ENCODE measurements at places on chromosomes 16 and 17.
A peak's percentile ranks its signal among the peaks of the same experiment; 100 is the strongest.

GRCh38 chr17:21276264-21276588, 8.3 kb upstream of the MAP2K3 start:
- DNase-seq, result no peak

DNA sequence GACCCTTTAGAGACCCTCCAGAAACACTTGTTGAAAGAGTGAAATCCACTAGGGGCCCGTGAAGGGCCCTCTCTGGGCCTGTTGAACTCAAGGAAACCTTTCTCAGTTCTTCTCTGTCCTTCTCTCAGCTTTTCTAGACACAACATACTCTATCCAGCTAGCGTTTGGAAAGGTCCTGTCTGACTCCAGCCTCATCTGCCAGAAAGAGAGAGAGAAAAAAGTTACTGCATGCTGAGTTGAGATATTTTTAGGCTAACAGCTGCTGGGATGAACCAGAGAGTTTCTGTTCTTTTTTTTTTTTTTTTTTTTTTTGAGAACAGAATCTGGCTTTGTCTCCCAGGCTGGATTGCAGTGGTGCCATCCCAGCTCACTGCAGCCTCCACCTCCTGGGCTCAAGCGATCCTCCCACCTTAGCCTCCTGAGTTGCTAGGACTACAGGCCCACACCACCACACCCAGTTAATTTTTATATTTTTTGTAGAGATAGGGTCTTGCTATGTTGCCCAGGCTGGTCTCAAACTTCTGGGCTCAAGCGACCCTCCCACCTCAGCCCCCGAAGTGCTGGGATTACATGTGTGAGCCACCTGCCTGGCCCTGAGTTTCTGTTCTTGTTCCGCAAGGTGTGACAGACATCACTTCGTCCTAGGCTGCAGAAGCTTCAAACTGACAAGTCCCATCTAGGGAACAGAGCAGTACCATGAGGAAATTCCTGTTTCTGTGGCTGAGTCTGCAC, 14.9 kb upstream of the TEX2 start:
- no peak for DNase-seq

- DNase-seq, result peak; percentile 47
These were observed 2.3 kb downstream of the TP53 start for GRCh38 chr17:7684851-7685532.

GRCh38 chr16:75495076-75495674, at the start of gene CHST6:
Gene CHST6, minus strand, starts transcription at chr16:75495441. Its CDS starts 15,613 bp downstream, at chr16:75479828.
- no peak for DNase-seq

- DNase-seq, result no peak
These were observed 54.3 kb upstream of the DLX4 start for GRCh38 chr17:49914664-49915063.

DNA sequence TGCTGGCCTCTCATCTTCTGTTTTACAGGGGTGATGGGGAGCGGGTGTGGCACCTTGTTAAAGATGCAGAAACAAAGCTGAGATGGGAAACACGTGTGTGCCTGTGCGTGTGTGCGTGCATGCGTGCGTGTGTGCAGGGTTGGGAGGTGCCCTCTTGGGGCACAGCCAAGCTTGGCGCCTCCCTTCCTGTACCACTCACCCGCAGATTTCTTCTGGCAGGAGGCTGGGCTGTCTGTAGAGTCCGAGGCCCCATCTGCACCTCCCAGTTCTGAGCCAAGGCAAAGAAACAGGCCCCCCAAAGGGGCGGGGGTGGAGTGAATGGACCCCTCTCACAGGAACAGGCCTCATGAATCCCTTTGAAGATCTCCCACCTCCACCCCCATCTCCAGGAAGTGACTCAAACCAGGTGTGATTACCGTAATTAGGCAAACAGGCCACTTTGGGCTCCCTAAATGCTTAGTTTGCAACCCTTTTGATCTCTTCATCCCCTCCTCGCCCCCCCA, 20.9 kb downstream of the TNS4 start:
- peak; percentile 89 for DNase-seq

DNA sequence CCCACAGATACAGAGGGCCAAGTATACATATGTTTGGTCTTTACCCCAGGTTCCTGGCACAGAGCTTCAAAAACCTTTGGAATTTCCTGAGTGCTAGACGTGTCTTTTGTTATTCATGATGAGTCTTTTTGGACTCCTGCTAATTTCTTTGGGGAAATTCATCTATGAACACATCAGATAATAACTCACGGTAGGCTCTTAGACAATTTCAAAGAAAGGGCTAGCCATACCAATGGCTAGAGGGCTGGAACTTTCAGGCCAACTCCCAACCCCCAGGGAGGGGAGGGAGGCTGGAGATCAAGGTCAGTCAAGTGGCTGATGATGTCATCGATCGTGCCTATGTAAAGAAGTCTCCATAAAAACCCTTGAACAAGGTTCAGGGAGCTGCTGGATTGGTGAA, 101.9 kb downstream of the STX8 start:
- DNase-seq, result no peak

- DNase-seq, result no peak
These were observed 13.5 kb downstream of the GNAO1 start for GRCh38 chr16:56204816-56205215.

GRCh38 chr17:73227379-73227778, 34.3 kb downstream of the CPSF4L start:
- no peak for DNase-seq

DNA sequence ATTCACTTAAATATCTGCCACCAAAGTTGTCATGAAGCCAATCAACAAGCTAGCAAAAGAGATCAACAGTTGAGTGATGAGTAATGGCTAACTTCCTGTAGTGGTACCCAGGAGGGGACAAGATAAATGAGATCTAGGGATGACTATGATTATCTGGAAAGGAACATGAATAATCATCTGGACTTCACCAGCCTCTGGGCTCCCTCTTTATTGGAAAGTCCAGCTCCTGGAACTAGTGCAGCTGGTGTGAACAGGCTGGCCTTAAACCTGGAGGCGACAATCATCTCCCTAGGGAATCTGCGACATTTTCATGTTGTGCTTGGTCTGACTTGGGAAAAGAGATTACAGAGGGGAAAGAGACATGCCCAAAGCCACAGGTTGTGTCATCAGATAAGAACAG, 518.6 kb downstream of the GRIN2A start:
- DNase-seq, result no peak

DNA sequence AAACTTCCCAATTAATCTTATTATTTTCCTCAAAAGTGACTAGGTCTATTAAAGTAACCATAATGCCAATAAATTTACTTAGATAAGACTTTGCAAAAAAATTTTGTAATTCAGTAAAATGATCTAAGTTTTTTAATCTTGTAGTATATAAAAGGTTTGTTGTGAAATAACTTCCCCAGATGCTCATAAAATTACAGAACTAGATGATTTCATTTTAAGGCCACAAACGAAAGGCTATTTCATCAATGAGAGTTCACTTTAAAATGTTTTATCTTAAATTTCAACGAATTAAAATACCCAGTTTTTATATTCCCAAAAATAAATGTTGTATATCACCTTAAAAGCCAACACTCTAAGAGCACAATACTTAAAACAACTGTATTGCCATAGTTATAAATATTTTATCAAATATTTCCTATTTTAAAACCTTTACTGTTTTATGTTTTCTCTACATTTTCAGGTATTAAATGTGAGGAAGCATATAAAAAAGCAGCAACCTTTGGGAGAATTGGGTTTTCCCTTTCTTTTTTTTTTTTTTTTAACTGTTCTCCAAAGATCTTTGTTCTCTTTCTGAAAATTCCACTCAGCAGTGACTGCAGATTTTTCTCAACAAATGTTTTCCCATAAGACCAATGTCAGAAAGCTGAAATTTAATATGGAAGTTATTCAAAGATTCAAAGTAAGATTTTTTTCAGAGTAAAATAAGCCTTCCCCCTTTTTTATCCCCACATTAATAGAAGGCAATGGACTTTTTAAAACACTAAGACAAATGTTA, 169.9 kb downstream of the CYB561 start:
- DNase-seq, result no peak

- DNase-seq, result no peak
These were observed 70.2 kb downstream of the SNX11 start for GRCh38 chr17:48177816-48178215.

DNA sequence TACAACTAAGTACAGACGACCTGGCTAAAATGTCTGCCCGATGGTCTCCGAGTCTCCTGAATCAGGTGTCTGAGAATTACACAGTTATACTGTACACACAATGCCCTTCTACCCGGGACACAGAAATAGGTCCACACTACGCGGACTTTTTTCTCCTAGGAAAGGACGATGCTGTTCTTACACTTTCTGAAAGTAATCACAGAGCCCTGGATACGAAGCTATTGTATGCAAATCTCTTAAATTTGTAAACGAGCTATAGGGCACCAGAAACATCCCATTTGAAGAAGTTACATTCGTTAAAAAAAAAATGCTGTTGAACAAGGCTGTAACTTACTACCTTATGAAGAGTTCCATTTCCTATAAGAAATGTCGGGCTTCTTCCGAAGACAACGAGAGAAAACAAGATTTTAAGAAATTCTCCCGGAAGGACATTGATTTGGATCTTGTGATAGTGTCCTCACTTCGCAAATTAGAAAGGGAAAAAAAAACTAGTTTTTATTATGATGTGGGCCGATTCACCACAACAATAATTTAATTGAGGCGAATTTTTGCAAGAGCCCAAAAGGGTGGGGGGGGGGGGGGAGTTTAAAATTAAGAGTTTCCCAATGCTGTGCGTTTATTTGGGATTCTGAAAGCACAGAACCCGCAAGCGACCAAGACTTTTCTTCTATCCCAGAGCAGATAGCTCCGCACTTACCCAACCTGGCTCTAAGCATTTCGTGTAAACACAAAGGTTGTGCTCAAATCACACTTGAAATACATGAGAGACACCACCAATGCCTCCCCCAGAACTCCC, 1.5 kb upstream of the SOX9 start:
- DNase-seq, result no peak

DNA sequence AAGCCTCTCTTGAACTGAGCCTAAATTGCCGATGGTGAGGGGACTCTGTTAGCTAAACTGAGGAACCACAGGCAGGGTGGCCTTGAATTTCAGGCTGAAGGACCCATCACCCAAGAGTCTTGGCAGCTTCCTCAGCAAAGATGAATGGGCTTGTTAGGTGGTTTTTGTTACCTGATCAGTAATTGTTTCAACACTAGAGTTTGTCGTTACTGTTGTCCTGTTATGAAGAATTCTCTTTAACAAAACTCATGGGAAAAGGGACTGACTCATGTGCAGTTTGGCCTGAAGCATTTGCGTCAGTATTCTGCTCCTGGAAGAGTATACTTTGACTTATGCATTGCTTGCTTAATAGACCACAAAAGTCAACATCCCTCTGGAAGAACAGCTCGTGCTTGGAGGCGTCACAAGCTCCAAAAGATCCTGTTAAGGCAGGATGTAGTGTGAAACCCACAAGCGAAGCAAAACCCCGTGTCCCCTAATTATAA, 206.0 kb downstream of the IRX3 start:
- no peak for DNase-seq

DNA sequence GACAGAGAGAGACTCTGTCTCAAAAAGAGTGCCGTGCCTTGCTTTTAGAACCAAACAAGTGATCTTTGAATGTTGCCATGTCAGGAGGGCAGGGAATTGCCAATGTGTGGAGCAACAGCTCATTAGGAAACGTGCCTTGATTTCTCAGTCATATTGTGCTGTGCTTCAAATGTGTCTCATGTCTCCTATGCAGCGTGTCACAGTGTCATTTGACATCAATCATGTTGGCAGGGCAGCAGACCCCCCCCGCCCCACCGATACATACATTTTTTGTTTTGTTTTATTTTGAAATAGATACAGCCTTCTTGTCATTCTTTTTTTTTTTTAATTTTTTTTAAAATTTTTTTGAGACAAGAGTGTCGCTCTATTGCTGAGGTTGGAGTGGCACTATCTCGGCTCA, 22.1 kb downstream of the MRC2 start:
- DNase-seq, result no peak

GRCh38 chr17:80480248-80480647, 3.8 kb upstream of the NPTX1 start:
- DNase-seq, result no peak

DNA sequence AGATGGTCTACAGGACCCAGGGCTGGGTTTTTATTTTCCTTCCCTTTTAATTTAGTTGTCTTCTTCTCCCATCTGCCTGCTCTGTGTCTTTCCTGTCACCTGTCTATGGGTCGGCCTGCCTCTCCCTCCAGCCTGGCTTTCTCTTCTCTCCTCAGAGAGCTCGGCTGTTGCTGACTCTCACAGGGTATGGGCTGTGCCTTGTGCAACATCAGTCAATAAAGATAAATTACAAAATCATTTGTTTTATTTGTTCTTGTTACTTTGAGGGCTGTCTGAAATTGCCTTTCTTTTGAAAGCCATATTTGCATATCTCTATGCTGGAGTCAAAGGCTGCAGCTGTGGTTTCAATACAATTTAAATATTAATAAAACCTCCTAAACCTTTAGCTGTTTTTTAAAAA, 15.6 kb downstream of the RND2 start:
- DNase-seq, result no peak

GRCh38 chr17:65785109-65785508, 223.7 kb upstream of the AXIN2 start:
- no peak for DNase-seq

DNA sequence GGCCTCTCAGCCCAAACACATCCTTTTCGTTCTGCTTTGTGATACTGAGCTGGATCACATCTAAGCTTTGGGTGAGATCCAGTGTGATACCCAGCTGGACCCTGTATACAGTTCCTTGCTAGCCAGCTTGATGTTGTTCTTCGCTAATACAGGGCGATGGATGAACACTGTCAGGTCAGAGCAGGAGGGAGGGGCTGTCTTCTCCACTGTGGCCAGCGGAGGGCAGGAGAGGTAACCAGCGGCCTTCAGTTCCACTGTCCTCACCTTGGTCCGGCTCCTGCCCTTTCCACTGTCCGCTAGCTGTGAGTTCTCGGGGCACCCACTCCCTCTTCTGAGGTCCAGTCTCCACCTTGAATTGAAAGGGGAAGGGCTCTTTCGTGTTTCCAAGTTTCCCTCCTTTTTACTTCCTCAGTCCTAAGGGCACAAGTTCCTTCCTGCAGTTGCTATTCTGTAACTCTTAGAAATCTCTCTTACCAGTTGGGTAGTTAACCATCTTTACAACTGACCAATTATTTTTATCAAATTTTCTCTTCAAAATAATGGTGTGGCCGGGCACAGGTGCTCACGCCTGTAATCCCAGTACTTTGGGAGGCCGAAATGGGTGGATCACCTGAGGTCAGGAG, 3.0 kb upstream of the ZNF213 start:
- peak; percentile 46 for DNase-seq

- DNase-seq, result no peak
These were observed 1.8 kb downstream of the CCDC78 start for GRCh38 chr16:724188-725040.

DNA sequence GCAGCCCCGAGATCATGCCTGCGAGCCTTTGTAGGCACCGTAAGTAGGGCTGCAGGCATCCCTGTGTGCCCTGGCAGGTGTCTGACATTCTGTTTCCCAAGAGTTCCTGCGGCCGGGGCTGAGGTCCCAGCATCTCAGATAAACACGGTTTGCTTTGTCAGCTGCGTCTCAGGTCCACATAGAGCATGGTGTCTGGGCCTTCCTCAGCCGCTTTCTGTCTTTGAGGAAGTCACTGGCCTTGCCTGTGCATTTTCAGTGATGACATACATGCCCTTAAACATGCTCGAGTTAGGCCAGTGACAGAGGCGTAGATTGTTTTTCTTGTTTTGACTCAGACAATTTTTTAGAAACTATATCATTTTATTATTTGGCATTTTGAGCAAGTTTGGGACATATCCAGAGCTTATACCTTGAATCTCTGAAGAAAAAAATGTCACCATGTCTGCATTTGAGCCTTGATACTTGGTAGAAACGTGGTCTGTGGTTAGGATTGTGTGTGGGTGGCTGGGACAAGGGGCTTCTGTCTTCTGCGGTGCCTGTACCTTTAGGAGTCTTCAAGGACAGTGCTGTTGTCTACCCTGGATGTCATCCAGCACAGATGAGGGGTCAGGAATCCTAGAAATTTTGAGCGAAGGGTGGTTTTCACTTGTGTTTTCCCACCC, 105.8 kb downstream of the SNX29 start:
- DNase-seq, result no peak

GRCh38 chr16:68073902-68074760, 11.0 kb upstream of the NFATC3 start:
- DNase-seq, result no peak
